ENCODE measurements at places on chromosomes 4 and X.

DNA sequence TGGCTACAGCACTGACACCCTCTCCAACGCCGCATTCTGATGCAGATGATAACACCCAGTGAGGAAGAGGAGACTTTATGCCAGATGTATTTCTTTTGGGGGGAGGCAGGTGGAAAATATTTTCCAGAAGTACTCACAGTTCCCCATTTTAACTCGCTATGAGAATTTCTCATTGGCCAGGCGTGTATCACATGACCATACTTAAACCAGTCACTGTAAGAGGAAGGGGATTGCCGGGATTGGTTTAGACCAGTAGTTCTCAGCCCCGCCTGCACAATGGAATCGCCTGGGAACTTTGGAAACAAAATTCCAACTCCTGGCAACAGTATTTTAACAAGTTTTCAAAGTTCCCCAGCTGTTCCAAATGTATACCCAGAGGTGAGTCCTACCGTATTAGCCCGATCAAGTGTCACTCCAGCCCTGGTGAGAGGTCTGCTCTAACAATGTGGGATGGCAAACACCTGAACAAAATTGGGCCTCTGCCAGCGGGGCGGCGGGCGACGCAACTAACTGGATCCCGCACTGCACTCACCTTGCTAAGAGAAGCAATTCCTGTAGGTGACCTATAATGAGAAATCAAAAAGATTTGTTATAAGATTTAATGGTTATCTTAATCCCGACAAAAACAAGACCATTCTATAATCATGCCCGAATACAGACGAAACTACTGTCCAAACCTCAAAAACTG, 2.9 kb upstream of the MSL3 start:
- no peak for DNase-seq

GRCh38 chrX:47187106-47187677, 6.4 kb upstream of the UBA1 start:
- no peak for DNase-seq

DNA sequence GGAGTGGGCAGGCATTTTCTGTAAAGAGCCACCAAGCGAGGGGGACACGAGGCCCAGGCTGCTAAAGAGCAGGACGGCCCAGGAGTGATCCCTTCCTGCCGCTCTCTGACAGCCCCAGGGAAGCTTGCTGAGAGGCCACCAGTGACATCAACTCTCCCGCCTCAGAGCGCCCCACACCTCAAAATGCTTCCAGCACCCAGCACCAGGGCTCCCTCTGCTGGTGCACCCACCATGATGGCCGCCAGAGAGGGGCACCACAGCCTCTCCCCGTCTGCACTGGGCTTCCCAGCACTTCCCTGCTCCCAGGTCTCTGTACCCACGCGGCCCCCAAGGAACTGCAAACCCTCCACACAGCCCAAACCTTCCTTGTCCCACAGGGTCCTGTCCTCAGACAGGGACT, 40.4 kb downstream of the GAK start:
- DNase-seq = no peak

DNA sequence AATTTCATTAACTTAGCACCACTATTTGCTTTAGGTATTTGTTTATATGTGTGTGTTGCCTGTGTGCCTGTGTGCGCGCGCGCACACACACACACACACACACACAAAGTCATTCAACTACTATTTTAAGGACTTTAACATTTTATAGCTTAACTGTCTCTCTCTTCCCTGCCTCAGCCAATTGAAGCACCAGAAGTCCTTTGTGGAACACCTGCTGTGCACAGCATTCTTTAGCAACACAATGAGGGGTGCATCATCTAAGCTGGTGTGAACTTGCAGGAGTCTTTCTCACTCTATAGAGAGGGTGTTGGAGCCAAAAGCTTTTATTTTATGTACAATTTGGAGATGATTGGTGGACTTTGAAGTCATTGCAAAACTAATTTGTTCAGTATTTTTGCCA, 31.3 kb downstream of the SLIT2 start:
- no peak for DNase-seq

DNA sequence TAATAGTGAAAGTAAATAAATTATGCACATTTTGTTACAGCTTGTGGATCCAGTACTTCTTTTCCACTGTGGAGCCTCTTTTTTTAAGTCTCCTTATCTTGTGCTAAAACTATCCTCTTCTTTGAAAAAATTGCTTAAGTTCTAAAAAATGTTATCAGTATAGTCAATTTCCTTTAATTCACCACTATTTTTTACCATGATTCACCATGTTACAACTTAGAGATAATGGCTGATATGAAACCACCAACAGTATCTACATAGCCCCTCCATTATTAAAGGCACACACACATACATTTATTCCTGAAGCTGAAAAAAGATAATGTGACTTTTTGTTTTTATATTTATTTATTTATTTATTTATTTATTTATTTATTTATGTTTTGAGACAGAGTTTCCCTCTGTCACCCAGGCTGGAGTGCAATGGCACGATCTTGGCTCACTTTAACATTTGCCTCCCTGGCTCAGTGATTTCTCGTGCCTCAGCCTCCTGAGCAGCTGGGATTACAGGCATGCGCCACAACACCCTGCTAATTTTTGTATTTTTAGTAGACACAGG, 243.2 kb downstream of the SPOCK3 start:
- no peak for DNase-seq

DNA sequence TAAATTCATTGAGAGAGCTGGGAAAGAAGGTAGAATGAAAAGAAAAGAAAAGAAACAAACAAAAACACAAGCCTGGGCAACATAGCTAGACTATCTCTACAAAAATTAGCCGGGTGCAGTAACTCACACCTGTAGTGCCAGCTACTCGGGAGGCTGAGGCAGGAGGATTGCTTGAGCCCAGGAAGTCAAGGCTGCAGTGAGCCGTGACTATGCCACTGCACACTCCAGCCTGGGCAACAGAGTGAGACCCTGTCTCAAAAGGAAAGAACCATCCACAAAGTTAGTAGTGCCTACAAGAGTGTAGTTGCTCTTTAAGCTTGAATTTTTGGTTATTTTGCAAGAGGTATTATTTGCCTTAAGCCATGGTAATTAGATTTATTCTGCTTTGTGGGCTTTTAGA, 157.7 kb downstream of the CBR4 start:
- DNase-seq = no peak
